ENCODE measurements at places on chromosomes 2 and 18.
A peak's percentile ranks its signal among the peaks of the same experiment; 100 is the strongest.

DNA sequence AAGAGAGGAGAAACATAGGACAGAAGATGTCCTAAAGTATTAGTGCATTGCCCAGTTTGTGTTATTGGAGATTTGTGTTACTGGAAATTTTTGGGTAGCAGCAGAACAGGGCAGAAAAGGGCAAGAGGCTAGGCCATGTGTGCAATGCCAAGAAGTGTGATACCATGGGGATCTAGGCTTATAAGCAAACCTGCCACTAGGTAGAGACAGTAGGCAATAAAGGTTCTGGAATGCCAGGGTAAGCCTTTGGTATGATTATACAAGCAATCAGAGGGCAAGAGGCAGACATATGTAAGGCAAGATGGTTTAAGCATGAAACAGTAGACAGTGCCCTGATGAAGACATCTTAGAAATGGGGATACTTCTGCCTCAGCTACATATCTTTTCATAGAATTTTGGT, 12.3 kb upstream of the CERS6 start:
- DNase-seq = no peak

GRCh38 chr2:159738509-159739390, 26.4 kb downstream of the MARCHF7 start:
- DNase-seq = no peak

DNA sequence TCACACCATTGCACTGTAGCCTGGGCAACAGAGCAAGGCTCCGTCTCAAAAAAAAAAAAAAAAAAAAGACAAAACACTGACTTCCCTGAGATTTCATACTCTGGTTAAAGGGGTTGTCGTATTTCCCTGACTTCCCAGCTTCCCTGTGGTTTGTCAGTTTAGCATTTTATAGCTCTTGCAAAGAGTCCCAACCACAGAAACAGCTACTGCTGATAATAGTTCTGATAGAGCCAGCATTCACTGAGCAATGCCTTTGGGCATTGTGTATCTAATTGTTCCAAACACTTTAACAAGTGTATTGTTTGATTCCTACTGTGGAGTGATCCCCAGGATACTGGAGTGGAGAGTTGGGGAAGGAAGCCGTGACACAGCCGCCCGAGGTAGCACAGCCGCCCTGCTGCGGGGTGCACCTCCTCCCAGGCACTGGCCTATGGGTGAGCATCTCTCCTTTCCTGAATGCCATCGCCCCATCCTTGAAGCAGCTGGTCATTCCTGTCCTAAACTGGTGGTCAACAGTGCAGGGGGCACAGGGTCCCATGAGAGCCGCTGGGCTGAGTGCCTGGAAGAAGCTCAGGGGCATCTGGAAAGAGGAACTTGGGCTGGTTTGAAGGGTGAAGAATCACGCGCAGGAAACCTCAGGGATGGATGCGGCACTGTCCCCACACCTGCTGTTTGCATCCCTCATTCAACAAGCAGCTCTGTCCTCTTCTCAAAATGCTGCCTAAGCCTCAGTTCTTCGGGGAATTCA, 81.0 kb upstream of the TMEM18 start:
- no peak for DNase-seq

- DNase-seq = no peak
Measured at GRCh38 chr18:39191931-39192330, 1626.3 kb upstream of the CELF4 start.

GRCh38 chr18:3916082-3916481, 466.1 kb downstream of the TGIF1 start:
- DNase-seq = no peak

DNA sequence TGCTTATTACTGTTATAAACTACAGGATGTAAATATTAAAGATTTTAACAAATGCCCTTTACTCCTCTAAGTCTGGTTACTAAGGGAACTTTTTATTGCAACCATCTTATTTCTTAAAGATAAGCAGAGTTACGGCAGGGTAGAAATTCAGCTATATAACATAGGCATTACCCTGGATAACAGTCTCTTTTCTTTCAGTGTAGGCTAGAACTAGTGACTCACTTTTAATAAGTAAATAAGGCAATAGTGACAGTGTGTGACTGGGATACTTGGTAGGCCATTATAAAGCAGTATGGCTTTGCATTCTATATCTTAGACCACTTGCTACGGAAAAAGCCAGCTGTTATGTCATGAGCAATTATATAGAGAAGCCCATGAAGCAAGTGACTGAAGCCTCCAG, 1041.0 kb upstream of the NRXN1 start:
- no peak for DNase-seq

DNA sequence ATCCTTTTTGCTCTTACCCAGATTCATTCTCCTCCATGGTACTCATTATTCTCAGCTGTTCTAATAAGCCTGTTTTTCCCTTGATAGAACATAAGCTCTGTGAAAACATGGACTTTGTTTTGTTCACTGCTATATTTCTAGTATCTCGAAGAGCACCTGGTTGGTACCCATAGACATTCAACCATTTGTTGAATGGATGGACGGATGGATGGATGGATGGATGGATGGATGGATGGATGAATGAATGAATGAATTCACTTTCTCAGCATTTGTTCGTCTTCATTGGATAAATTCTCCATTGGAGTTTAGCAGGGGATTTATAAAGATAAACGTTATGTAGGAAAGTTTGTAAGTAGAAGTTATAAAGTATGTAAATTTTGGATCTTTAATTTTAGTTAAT, 2.9 kb downstream of the FAM171B start:
- no peak for DNase-seq

DNA sequence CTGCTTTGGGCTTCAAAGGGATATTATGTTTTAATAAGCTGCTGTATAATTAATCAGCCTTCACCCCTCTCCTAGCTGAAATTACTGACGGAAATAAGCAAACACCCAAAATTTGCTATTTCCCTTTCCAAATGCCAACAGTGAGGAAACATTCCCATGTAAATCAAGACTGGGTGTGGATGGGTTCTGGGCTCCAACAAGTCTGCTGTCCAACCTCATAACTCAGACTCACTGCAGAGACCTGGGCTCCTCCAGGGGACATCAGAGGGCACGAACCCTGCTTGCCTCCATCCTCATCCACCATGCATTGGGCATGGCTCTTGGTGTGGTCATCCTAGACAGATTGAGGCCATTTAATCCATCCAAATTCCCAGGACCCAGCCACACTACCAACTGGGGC, 173.7 kb downstream of the C1D start:
- no peak for DNase-seq

DNA sequence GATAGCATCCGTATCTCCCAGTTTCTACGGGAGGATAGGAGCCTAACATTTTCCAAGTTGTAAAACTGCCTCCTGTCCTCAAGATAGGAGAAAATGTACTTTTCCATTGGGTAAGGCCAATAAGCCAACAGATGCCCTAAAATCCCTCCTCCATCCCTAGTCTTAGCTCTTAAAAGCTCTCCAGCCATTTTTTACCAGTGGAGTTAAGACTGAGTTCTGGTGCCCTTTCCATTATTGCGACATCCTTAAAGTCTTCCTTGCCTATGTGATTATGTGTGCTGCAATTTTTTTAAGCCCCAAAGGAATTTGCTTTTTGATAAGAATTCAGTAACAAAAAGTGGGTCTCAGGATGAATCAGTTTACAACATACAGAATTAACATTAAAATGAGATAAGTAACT, 33.0 kb downstream of the LINC00305 start:
- DNase-seq = no peak

- no peak for DNase-seq
Measured at GRCh38 chr2:198913394-198914152, 544.2 kb downstream of the SATB2 start.

GRCh38 chr2:188235364-188235763, 56.3 kb upstream of the GULP1 start:
- DNase-seq = no peak

- no peak for DNase-seq
Measured at GRCh38 chr2:142502402-142502801, 371.6 kb upstream of the LRP1B start.

- peak; percentile 42 for DNase-seq
Measured at GRCh38 chr2:234032279-234032856, 18.1 kb upstream of the SPP2 start.

GRCh38 chr2:238929242-238930081, 81.6 kb downstream of the TWIST2 start:
- no peak for DNase-seq

- DNase-seq = no peak
Measured at GRCh38 chr18:26794230-26795101, 71.0 kb downstream of the AQP4 start.

- no peak for DNase-seq
Measured at GRCh38 chr2:173400760-173401159, 46.1 kb downstream of the CDCA7 start.

GRCh38 chr2:14358339-14358738, 274.2 kb upstream of the LRATD1 start:
- no peak for DNase-seq

DNA sequence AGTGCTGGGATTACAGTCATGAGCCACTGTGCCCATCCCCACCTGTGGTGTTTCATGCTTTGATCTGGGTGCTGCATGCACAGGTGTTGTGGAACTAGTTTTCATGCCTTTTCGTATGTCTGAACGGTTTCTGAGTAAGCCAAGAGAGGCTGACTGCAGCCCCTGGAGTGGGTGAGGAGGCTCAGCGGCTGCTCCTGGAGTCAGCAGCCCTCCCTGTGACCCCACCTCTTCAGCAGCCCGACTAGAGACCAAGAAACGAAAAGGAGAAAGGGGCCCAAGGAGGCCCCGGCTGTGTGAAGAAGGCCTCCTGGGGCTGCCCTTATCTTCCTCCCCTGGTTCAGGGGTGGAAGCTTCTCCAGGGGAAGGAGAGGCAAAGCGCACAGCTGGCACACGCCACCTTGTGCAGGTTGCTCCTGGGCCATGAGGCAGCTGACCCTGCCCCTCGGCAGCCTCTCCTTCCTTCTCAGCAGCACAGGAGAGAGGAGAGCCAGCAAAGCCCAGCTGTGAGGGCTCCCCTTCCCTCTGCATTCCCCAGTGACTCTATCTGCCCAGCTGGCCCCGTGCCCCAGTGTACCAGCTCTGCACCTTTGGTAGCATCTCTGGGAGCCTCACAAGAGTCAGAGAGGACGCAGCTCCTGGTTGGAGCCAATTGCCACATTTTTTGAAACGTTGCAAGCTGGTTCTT, 182.5 kb upstream of the HS6ST1 start:
- no peak for DNase-seq

DNA sequence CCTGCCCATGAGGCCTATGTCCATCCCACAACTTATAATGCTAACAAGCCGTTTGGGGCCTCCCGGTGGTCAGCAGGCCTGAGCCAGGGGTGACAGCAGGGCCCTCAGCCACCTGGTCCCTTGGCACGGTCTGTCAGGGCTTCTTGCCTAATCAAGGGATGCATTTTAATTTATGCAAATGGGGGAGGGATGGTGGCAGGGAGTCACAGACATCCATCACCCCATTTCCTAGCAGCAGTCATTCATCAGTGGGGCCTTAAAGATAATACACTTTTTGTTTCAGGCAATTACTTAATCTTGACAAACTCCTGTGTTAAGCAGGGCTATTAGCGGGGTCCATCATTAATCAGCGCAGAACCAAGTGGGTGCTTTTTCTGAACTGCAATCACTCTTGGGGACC, 174.5 kb downstream of the GLI2 start:
- DNase-seq = no peak

- DNase-seq = no peak
Measured at GRCh38 chr2:237744613-237745249, 53.8 kb upstream of the RBM44 start.

GRCh38 chr2:240957656-240958365, 40.6 kb upstream of the SNED1 start:
- DNase-seq = no peak

DNA sequence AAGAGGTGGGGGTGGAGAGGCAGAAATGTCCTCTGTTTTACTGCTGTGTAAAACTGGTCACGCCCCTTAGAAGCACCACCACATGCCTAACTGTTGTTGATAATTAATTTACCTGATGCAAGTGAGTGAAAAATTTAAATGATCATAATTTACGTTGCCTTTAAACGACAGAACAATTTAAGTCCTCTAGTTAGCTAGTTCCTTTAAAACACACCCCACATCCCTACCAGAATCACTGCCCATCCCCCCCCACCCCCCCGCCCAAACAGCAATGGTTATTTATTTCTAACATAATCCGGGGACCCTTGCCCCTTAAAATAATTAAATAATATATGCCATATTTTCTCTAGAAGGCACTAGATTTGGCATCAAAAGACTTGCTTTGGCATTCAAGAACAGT, 633 bp upstream of the PPIG start:
- DNase-seq = no peak

- DNase-seq = no peak
Measured at GRCh38 chr2:84797271-84797670, 83.6 kb downstream of the TRABD2A start.

- no peak for DNase-seq
Measured at GRCh38 chr18:69838620-69839411, 108.9 kb downstream of the CD226 start.

DNA sequence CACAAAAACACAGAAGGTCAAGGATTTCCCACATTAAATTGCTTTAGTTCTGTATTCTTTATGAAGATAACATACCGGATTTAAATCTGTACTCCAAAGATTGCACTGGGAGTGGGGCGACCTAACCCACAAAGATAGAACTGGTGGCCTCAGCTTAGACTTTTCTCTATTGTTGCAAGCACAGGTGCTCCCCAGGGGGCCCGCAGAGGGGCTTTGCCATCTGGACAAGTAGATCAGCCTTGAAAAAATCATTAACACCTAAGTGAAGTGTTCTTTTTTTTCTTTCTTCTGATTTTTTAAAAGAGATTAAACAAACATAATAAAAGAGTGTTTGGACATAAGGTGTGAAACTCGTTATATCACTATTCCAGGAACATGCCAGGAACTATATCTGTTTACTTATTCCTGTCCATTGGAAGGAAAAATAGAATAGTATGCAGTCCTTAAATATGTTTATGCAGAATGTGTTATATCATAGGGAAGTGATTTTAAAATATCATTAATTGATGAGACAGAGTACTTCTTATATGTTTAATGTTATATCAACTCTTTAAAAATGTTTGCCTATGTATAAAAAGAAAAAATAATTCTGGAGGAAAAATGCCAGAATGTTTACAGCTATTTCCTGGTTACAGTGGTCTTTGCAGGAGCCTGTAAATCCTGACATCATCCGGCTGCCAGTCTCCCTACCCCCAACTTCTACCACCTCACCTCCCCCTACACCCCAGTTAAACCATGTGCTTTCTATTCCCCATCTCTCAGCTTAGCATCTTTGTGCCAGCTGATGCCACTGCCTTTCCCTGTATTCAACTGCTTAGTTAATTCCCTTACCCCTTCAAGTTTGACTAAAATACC, 679.2 kb downstream of the CNTNAP5 start:
- DNase-seq = no peak

- no peak for DNase-seq
Measured at GRCh38 chr2:146651361-146651760, 1193.5 kb upstream of the ACVR2A start.

- no peak for DNase-seq
Measured at GRCh38 chr2:126949775-126950174, 51.1 kb downstream of the TEX51 start.

Measured in HS-5 (cell line).